ENCODE measurements at places on chromosomes 2 and 18.

DNA sequence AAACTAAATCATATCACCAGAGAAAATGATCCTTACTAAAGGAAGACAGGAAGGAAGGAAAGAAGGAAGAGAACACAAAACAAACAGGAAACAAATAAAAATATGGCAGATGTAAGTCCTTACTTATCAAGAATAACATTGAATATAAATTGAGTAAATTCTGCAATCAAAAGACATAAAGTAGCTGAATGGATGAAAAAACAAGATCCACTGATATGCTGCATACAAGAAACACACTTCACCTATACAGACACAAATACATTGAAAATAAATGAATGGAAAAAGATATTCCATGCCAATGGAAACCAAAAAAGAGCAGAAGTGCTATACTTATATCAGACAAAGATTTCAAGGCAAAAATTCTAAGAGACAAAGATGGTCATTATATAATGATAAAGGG lies 18.0 kb upstream of the SRD5A2 start:
- DNase-seq: no peak

- no peak for DNase-seq
These were observed 124.0 kb downstream of the SMAD7 start for GRCh38 chr18:48826806-48827205.

GRCh38 chr2:44553456-44553855 lies 191.7 kb downstream of the CAMKMT start:
- peak; percentile 76 for DNase-seq

DNA sequence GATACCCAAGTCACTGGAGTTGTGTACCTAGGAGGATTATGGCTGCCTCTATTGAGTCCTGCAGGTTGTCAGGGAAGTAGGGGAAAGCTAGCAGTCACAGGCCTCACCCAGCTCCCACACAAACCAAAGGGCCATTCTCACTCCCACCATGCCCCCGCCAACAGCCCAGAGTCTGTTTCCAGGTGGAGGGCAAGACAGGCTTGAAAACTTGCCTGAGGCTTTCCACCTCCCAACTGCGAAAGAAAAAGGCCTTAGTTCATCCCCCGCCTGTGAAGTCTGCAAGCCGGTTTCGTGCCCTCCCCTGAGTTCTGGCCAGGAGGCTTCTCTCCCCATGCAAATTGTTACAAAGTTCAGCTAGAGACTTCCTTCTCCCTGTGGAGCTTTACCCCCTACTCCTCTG lies 270.3 kb downstream of the TXNL1 start:
- no peak for DNase-seq

- no peak for DNase-seq
These were observed 543 bp upstream of the STARD7 start for GRCh38 chr2:96209011-96209728.

GRCh38 chr2:63982335-63982734 lies 36.9 kb downstream of the VPS54 start:
- DNase-seq: no peak

GRCh38 chr2:173027181-173028128 lies 48.2 kb upstream of the MAP3K20 start:
- DNase-seq: peak; percentile 97

- DNase-seq: no peak
These were observed 206.5 kb upstream of the SH3BP4 start for GRCh38 chr2:234745347-234745746.

- DNase-seq: no peak
These were observed 210.7 kb upstream of the TNP1 start for GRCh38 chr2:217070611-217071010.

DNA sequence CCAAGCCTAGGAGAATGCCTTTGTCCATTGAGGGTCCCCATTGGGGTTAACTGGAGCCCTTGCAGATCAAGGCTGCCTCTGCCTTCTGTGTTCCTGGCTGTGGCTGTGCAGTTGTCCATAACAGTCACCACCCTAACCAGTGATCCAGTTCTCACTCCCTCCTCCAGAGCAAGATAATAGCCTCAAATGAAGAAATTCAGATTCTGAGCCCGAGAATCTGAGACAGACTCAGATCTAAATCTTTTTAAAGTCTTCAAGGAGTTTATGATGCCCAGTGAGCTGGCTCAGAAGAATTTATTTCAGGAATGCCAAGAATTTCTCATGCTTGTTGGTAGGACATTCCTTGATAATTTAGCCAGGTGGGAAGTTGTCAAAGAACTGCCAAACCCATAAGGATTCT lies 44.3 kb upstream of the RAB6C start:
- DNase-seq: no peak

DNA sequence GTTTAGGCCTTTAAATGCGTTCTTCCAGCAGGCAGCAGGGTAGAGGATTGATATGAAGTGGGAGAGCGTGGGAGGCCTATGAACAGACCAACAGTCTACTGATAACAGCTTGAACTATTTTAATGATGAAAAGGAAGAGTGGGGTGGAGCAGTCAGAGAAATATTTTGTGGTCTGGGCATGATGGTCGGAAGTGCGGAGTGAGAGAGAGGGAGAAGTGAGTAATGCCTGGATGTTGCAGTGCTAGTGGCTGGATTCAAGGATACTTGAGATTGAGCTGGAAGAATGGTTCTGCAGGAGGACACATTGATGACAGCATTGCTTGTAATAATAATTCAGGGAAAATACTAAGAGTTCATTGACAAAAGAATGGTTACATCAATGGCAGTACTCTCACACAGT lies 151.0 kb upstream of the DAPL1 start:
- DNase-seq: peak; percentile 71

- DNase-seq: peak; percentile 58
These were observed 484.2 kb upstream of the NRP2 start for GRCh38 chr2:205198140-205198525.

- DNase-seq: peak; percentile 90
These were observed 359.9 kb upstream of the SLC14A2 start for GRCh38 chr18:45255197-45255890.

- peak; percentile 61 for DNase-seq
These were observed 4.1 kb downstream of the CCDC195 start for GRCh38 chr2:224711859-224712665.

DNA sequence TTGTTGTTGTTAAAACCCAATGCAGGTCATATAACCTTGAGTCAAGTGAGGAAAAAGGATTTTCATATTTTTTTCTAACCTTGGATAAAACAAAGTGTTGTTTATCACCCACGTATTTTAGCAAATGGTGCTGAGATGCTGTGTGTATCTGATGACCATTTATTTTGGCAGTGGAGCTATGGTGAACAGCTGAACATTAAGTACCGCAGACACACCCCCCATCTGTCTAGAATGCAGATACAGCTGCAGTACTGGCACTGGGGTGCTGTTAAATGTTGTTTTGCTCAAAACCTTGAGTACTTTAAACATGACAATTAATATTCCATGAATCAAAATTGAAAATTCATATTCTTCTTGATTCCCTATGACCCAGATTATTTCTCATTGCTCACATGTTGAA lies 773.3 kb upstream of the SLC39A10 start:
- DNase-seq: no peak

DNA sequence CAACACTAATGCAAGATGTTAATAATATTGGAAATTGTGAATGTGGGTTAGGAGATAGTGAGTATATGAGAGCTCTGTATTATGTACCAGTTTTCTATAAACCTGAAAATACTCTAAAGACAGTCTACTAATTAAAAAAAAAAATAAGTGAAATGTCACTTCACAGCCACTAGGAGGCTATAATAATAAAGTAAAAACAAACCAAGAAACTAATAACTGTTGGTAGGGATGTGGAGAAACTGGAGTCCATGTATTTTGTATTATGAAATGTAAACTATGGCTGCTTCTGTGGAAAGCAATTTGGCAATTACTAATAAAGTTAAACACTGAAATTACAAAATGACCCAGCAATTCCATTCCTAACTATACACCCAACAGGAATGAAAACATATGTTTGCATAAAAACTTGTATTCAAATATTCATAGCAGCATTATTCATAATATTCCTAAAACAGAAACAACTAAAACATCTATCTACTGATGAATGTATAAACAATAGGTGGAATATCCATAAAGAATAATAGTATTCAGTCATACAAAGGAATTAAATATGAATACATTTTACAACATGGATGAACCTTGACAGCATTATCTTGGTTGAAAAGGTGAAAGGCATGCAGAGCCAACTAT lies 36.2 kb downstream of the CCDC178 start:
- peak; percentile 4 for DNase-seq

DNA sequence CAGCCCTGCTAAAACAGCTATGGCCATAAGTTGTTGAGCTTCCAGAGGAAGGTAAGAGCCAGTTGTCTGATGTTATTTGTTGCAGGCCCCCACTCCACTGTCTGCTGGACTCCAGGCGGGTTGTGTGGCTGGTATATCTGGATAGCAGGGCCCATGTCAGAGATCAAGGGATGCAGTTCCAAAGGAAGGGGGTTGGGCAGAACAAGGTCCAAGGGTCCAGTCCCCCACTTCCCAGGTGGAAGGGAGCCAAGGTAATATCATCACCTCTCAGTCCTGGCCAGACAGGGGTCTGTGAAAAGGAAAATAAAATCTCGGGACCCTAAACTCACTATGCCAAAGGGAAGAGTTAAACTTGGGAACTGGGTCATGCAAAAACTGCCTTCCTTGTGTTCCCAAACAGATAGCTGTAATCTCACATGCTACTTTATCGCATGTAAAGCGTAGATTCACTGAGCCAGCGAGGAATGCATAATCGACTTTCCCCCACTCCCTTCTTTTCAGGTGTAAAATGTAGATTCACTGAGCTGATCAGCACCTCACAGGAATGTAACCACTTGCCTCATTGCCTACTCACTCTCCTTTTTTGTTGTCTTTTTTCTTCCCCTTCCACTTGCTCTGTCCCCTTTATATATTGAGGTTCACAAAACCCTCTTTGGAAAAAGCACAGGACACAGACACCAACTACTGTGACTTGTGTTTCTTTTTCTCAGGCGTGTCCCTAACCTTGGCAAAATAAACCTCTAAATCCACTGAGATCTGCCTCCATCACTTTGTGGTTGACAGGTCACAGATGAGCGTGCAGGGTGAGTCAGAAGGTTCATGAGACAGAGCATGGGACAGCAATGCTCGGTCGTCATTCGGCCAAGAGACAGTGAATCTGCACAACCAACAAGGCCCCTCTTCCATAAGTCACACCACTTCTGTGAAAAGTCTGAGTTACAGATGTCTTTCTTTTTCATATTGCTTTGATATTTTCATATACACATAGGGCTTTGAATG lies 255.3 kb upstream of the SIX2 start:
- DNase-seq: peak; percentile 34

DNA sequence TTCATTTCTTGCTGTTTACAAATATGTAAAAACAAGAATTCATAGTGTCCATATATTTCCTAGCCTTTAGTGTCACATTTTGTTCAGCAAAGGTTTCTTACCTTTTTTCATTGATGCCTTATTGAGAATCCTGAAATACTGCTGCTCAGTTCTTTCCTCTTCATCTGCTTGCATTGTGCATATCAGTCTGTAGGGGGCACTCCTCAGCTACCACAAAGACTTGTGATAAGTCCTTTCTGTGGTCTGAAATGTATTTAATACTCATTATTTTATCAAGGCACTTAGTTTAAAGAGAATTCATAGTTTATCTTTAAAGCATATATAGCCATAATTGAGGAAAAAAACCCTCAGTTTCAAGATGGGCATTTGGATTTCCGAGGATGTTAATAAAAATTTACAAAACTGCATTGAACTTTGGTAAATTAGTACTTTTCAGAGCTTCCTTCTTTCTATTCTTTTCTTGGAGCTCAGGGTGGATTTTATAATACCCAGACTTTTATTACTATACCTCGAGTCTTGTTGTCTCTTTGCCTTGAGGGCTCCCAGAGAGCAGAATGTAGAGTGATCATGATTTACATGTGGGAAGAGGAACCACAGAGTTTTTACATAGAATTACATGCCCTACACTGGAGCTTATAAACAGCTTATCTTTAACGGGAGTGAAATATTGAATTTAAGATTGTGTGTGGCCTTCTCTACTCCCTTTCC lies 570.1 kb downstream of the PLCL1 start:
- peak; percentile 67 for DNase-seq

DNA sequence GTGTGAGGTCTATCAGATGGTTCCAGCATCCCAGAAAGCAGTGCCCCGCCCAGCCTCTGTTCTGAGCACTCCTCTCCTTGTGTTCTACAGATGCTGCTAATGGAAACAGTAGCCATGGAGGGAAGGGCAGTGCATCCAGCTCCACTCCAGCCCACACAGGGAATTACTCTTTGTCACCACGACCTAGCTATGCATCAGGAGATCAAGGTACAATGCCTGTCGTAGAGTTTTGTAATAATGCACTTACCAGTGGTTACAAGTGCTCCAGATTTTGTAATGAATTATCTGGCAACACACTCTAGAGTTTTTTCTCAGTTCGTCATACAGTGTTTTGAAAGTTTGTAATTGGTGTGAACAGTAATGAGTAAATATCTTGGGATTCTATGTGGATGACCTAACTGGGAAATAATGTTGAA lies 161.1 kb downstream of the ESCO1 start:
- peak; percentile 58 for DNase-seq

DNA sequence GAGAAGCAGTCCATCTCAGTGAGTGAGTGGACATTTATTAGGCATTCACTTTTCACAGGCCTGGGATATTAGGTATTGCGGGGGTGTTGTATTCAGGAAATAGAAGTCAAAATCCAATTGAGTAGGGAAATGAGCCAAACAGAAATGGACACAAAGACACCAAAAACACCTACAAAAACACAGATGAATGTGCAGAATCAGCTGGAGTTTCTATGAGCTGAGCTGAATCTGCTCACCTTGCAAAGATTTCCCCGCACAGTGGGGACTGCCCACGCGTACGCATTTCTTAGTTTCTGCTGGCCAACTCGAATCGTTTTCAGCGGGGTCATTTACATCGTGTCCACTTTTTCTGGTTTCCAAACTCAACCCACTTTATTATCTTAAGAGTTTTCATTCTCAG lies 160.0 kb downstream of the BCL2 start:
- no peak for DNase-seq

DNA sequence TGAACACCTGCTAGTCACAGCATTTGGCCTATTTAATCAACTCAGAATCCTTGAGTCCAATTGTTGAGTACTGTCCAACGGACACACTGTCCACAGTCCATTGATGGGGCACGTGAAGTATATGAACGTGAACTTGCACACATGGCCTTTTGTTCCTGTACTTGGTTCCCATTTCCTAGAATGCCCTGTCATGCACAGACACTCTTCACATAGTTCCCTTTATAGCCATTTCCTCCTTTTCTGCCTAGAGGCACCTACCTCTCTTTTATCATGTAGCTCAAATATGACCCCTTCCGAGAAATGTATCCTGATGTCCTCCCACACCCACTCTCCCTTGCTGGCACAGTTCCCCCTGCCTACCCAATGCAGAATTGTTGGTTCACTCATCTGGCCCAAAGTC lies 8.7 kb upstream of the CRYGA start:
- DNase-seq: no peak

- DNase-seq: no peak
These were observed 1961.9 kb upstream of the CELF4 start for GRCh38 chr18:39527465-39527864.

- no peak for DNase-seq
These were observed 79.2 kb upstream of the HPCAL1 start for GRCh38 chr2:10223471-10223870.

DNA sequence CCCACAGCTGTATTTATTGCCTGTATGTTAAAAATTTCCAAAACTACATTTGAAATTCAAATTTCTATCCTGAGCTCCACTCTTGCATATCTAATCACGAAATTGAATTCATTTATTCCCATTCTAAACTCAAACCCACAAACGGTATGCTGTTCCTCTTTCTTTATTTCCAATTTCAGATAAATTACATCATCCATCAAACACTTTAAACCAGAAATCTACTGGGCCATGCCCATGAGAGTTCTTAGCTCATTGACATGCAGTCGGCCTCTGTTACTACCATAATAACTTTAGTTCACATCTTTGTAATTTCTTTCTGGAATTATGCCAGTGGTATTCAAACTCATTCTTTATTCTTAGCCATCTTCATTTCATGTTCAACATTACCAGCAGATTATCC lies 100.3 kb downstream of the COL3A1 start:
- no peak for DNase-seq

Measured in choroid plexus epithelial cell (primary cell).